Right renal cortex interstitium (tissue), 3 donors: ENCODE measurements at places on chromosomes 3 and 15. TPM values are rescaled to one million over a fixed set of nuclear protein-coding genes. Genes with fewer than 3 reads are reported as not detected.

The UROC1 gene
- 0.11 TPM for polyA plus RNA-seq

The GOLGA8N gene
- polyA plus RNA-seq, result 14.1 TPM

The VILL gene
- polyA plus RNA-seq, result 9.9 TPM

The GOLGA6B gene
- not detected for polyA plus RNA-seq

The DUOXA2 gene
- polyA plus RNA-seq, result not detected

The RASGRF1 gene
- 0.43 TPM for polyA plus RNA-seq

The LRTM1 gene
- polyA plus RNA-seq, result not detected

The GOLGA8R gene
- polyA plus RNA-seq, result 4.8 TPM

The MLF1 gene
- polyA plus RNA-seq, result 64.2 TPM

The FHIT gene
- polyA plus RNA-seq, result 25.9 TPM

The GOLGA6L9 gene
- polyA plus RNA-seq, result 5.9 TPM

The ZNF80 gene
- polyA plus RNA-seq, result not detected

The DLL4 gene
- 8.5 TPM for polyA plus RNA-seq

The ALG1L2 gene
- polyA plus RNA-seq, result 1.2 TPM

The MESP1 gene
- 0.43 TPM for polyA plus RNA-seq

- DNase-seq, result no peak
Observed at GRCh38 chr3:114567771-114568170, 273.9 kb downstream of the TIGIT start.

GRCh38 chr3:176941689-176942088 is 255.6 kb downstream of the TBL1XR1 start:
- DNase-seq, result no peak

GRCh38 chr15:65762914-65763787 is 28.9 kb downstream of the DENND4A start:
- no peak for DNase-seq

DNA sequence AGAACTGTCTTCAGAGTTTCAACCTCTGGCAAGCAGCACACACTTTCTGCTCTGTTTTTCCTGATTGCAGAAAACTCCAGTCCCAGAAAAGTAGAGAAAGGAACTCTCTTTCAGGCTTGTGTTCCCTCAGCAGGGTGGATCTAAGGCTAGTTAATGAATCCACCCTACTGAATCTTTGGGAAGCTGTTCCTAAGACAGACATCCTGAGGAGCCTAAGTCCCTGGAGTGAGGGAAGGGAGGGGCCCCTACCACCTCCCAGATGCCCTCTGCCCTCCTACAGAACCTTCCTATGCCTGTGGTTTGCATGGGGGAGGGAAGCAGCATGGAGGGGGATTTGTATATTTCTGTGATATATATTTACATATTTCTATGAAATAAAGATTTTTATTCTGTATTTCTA is 124.4 kb downstream of the ANO10 start:
- DNase-seq, result no peak

DNA sequence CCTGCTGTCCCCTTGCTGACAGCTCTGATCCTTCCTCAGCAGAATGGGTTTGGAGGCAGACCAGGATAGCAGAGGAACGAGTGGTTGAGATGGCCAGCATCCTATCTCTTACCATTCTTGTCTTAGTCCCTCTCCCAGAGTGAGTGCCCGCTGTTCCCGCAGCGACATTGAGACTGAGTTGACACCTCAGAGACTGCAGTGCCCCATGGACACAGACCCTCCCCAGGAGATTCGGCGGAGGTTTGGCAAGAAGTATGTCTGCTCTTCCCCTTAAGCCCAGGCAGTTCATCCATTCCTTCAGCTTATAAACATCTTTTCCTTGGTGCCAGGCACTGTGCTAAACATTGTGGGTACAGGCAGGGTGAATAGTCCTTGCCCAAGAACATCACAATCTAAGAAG is 21.2 kb downstream of the DUOX1 start:
- DNase-seq, result no peak

DNA sequence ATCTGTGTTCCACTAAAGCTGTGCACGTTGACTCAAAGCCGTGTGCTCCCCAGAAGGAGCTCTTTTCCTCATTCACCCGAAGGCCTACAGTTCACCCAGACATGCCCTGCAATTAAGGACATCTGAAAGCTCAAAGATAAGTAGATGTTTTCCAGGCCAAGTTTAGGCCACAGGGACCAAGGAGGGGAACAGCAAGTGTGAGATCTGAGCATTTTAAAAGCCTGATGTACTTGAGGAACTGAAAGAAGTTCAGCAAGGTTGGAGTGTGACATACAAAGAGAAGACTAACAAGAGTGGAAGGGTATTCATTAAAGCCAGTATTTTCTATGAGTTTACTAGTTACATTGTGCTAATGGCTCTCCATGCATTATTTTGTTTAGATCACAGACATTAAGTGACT is 68.0 kb downstream of the CASR start:
- DNase-seq, result no peak

GRCh38 chr15:55256281-55257011 is 33.2 kb downstream of the RAB27A start:
- no peak for DNase-seq

GRCh38 chr3:161014843-161015749 is 90.1 kb downstream of the B3GALNT1 start:
- no peak for DNase-seq

DNA sequence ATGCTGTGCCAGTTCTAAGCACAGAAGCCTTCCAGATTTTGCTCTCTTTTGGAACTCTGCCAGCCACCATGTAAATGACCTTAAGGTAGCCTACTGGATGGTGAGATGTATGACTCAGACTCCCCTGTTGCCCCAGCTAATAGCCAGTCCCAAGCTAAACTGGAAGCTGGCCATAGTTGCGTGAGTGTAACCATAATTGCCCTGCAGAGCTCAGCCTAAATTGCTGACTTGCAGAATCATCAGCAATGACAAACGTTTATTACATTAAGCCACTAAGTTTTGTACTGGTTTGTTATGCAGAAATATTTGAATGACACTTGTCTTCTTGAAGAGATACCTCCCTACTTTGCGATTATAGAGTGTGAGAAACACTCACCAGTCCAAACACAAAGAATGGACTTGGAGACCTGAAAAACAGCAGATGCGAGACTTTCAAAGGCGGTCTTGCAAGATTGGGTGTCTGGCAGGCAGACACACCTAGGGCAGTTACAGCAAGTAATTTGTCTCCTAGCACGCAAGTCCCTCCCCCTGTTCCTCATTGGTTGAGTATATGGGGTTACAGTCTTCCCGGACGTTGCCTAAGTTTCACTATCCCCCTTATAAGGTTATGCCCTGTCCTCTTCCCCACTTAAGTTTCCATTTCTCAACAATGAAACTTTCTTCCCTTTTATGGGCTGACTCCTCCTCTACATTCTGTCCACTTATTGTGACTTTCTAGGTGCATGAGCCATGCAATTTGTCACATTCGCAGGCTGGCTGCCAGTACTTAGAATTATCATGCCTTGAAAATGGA is 83.6 kb upstream of the XCR1 start:
- no peak for DNase-seq

- DNase-seq, result no peak
Observed at GRCh38 chr3:59733041-59733809, 683.4 kb upstream of the CFAP20DC start.

GRCh38 chr3:130892759-130893375 is 1.0 kb upstream of the ATP2C1 start:
- DNase-seq, result peak; percentile 83

- DNase-seq, result no peak
Observed at GRCh38 chr3:164806188-164806587, 272.1 kb downstream of the SI start.

DNA sequence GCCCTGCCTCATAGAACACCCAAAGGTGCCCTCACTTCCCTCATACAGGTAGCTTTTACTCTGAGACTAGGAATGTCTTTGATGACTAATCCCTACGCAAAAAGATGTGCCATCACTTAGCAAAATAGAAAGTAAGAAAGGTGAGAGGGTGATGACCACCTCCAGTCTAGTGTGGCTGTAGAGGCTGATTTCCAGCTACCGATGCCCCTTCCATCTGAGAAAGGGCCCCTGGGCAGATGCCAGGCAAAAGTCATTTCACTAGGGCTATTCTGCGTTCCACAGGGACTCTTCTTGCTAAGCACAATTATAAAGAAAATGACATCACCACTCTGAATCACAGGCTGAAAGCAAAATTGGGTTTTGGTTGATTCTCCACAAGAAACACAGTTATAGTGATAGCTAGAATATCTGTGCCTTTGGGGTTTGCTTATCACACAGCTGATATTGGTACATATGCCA is 77.4 kb downstream of the RBPMS2 start:
- DNase-seq, result no peak

GRCh38 chr3:190614226-190615059 is 100.6 kb downstream of the IL1RAP start:
- DNase-seq, result no peak

- no peak for DNase-seq
Observed at GRCh38 chr3:128354788-128355542, 111.7 kb downstream of the DNAJB8 start.

DNA sequence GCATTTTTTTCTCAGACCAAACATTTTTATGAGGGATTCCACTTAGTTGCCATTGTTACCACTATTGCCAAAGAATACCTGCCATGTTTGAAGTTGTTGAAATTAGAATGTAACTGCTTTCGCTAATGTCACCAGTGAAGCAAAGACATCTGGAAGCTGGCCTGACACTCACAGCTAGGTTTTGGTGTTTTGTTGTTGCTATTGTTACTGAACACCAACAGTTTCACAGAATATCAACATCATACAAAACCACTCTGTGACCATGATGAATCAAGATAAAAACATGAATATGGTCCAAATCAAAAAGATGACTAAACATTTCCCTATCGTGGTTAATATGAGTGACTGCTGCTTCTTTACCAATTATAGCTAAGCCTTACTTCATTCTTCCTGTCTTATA is 6.9 kb upstream of the CFAP20DC start:
- no peak for DNase-seq

DNA sequence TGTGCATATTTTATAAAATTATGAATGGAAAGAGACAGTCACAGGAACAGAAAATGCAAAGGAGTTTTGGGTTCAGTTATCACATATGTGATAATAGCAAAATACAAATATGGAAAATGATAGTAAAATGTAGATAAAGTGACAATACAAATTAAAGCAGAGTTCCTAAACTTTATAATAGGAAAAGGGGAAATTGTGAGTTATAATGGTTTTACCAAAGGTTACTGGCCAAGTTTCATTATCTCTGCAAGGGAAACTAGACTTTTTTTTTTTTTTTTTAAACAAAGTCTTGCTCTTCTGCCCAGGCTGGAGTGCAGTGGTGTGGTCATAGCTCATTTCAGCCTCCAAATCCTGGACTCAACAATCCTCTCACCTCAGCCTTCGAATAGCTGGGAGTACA is 228.7 kb upstream of the CGNL1 start:
- no peak for DNase-seq

- DNase-seq, result no peak
Observed at GRCh38 chr3:129954514-129954913, 20.0 kb upstream of the TRH start.

DNA sequence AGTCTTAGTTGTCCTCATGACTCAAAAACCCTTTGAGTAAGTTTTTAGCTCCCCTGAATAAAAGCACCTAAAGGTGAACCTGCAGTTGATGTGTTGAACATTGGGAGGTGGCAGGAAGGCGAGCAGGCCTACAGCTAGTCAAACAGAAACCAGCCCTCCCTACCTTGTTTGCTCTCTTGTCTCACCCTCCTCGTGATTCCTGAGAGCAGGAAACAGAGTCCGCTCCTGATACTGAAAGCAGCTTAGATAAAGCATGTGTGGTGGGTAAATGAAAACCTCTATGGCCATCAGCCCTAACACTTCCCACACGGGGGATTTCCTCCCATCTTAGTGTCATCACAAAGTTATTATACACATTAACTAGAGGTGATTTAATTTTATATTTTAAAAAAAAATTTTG is 21.8 kb upstream of the CLDN18 start:
- no peak for DNase-seq

- DNase-seq, result no peak
Observed at GRCh38 chr3:126663750-126664149, 8.8 kb upstream of the TXNRD3 start.

- no peak for DNase-seq
Observed at GRCh38 chr3:155500194-155500818, 206.8 kb upstream of the STRIT1 start.

DNA sequence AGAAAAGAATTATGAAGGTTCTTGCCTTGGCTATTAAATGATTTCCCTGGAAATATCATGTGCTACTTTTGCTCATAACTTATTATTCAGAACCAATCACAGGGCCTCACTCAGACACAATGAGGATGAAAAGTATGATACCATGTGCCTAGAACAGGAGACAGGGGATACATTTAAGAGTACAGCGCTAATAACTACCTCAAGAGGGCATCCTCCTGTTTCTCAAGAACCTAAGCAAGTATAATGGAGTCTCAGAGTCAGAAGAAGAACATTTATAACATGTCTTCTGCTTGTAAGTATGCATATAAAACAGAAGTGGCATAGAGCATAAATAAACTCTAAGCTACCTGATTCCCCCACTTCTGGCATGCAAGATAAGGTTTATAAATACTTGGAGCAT is 125.4 kb upstream of the MME start:
- no peak for DNase-seq

GRCh38 chr3:39064646-39065045 is 12.8 kb downstream of the WDR48 start:
- no peak for DNase-seq

- no peak for DNase-seq
Observed at GRCh38 chr3:105802118-105802706, 66.6 kb downstream of the CBLB start.

GRCh38 chr15:48559285-48559684 is 86.2 kb downstream of the FBN1 start:
- no peak for DNase-seq

GRCh38 chr15:90191794-90192509 is 9.2 kb upstream of the SEMA4B start:
- DNase-seq, result no peak

- no peak for DNase-seq
Observed at GRCh38 chr3:29005862-29006261, 275.0 kb upstream of the RBMS3 start.

DNA sequence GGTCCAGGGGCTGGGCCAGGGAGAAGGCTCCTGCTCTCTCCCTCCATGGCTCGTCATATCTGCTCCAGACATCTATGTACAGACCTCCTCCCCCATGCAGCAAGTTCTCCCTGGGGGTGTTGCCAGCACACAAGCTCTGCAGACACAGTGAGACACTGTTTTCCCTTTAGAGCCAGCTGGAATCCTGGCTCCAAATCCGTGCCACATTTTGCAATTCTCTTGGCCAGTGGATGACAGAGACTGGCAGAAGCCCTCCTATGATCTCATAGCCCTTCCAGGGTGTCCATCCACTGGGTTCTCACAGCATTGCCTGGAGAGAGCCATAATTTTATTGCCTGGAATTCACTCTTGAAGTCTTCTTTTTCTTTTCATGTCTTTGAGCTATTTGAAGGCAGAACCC is 203.9 kb downstream of the TLE3 start:
- no peak for DNase-seq

DNA sequence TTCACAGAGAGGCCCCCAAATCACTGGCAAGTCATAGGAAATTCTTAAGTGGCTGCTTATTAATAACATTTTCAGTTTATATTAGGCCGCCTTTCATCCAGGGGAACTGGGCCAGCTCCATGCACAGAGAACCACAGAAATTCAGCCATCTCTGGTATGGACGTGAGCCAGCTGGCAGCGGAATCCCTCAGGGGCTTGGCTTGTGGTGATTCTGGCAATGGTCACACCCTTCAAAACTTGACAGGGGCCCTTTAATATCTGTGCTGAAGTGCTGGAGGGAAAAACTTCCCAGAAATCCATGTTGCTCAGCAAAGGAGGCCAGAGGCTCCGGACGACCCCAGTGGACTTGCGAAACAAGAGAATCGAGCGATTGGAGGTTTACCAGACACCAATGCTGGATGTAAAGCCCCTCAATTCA is 11.3 kb downstream of the PRICKLE2 start:
- DNase-seq, result no peak

- no peak for DNase-seq
Observed at GRCh38 chr3:126472277-126473006, 3.2 kb downstream of the ZXDC start.
